ENCODE measurements at places on chromosomes 13 and 19. TPM values are rescaled to one million over a fixed set of nuclear protein-coding genes. Genes with fewer than 3 reads are reported as not detected.

The MATK gene
- total RNA-seq, result 269 TPM

The ZNF549 gene
- 8.6 TPM for total RNA-seq

The TSC22D1 gene
- 44.3 TPM for total RNA-seq

The SPATA13 gene
- total RNA-seq, result 141 TPM

The CACNG6 gene
- not detected for total RNA-seq

The CNFN gene
- total RNA-seq, result not detected

The PSG6 gene
- total RNA-seq, result not detected

The CCDC194 gene
- 2.7 TPM for total RNA-seq

Data from natural killer cell (primary cell).